ENCODE measurements at places on chromosomes 4 and X.

DNA sequence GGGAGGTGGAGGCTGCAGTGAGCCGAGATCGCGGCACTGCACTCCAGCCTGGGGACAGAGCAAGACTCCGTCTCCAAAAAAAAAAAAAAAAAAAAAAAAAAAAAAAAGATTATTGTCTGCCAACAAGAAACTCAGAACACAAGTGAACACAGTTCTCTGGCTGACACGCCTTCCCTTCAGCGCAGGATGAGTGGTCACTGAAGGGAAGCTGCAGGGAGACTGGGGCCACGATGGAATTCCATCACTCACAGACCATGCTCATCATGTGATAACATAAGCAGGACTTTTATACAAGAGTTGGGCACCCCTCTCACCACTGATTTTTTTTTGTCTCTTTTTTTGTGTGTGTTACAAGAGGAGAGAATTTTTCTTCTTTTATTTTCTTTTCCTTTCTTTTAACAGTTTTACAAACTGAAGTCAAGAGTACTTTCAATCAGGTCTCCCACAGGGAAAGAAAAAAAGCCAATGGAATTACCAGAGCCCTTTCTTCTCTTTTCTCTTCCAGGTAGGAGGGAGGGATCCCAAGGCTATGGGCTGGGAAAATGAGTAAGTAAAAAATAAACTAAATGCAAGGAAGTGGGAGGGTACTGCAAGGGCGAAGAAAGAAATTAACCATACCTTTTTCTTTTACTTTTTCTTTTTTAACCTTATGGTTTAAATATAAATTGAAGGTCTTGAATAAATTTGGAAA lies 435.6 kb downstream of the GPM6A start:
- no peak for DNase-seq

GRCh38 chr4:169615467-169616106 lies 3.2 kb upstream of the NEK1 start:
- no peak for DNase-seq

- no peak for DNase-seq
Measured at GRCh38 chr4:170750519-170750918, 660.8 kb upstream of the AADAT start.

DNA sequence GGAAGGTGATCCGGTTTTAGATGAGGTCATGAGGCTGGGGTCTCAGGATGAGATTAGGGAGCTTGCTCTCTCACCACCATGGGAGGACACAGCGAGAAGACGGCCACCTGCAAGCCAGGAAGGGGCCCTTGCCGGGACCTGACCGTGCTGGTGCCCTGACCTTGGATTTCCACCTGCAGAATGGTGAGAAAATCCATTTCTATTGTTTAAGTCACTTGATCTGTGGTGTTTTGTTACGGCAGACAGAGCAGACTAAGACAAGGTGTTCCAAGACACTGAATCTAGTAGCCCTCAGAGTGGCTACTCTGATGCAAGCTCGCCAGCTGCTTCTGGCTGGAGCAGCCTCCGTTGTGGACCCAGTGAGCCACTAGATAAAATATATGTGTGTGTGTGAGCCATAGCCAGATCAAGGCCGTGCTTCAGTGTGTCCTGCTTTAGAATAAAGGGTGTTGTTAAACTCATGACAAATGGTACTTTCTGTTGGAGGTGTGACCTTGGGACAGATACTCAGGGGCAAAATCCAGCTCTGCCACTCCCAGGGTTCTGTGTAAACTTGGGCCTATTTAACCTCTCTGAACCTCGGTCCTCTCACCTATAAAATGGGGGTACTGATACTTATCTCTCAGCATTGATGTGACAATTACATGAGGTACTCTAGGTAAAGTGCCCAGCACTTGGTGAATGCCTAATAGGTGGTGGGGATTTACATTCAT lies 67.9 kb upstream of the STX18 start:
- DNase-seq = no peak

DNA sequence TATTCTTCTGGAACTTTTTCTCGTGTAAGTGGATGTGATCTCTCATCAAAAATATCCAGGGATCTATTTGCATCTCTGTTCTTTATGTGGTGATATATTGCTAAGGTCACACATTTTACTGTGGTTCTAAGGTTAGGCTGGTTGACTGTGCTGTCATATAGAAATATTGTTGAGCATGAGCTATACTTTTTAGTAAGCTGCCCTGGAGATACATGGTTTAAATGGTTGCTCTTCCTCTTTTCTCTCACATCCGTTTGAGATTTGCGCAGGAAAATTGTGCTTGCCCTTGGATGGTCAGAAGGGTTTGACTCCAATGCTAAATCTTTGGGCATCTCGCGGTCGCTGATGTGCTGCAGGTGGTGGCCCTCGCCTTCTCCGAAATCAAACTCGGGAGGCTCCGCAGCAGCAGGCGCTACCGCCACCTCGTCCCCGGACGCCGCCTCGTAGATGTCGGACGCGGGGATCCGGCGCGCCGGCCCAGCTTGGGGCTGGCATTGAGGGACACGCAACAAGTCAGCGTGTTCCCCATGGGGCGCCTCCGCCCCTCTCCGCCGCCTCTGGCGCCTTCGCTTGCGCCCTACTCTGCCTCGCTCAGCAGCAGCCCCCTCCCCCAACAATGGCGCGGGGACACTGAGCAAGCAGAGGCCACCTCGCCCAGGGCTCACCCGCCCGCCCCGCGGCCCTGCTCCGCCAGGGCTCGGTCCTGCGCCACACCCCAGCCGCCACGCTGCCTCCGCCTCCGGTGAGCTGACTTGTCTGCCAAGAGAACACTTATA lies 154.5 kb downstream of the MSN start:
- no peak for DNase-seq

- DNase-seq = no peak
Measured at GRCh38 chr4:167020410-167020809, 213.9 kb downstream of the SPOCK3 start.

DNA sequence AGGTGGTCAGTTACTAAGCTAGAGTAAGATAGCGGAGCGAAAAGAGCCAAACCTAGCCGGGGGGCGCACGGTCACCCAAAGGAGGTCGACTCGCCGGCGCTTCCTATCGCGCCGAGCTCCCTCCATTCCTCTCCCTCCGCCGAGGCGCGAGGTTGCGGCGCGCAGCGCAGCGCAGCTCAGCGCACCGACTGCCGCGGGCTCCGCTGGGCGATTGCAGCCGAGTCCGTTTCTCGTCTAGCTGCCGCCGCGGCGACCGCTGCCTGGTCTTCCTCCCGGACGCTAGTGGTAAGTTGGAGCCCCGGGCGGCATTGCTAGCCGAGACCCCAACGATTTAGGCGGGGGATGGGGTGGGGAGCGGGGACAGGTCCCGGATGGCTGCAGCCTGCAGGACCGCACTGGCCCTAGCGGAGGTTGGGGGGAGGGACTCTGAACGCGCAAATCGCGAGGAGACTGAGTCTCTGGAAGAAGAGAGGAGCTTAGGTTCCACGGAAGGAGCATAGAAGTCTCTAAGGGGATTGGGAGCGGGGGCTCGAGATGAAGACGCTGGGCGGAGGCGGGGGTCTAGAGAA lies 573 bp downstream of the HTR2C start:
- DNase-seq = no peak

DNA sequence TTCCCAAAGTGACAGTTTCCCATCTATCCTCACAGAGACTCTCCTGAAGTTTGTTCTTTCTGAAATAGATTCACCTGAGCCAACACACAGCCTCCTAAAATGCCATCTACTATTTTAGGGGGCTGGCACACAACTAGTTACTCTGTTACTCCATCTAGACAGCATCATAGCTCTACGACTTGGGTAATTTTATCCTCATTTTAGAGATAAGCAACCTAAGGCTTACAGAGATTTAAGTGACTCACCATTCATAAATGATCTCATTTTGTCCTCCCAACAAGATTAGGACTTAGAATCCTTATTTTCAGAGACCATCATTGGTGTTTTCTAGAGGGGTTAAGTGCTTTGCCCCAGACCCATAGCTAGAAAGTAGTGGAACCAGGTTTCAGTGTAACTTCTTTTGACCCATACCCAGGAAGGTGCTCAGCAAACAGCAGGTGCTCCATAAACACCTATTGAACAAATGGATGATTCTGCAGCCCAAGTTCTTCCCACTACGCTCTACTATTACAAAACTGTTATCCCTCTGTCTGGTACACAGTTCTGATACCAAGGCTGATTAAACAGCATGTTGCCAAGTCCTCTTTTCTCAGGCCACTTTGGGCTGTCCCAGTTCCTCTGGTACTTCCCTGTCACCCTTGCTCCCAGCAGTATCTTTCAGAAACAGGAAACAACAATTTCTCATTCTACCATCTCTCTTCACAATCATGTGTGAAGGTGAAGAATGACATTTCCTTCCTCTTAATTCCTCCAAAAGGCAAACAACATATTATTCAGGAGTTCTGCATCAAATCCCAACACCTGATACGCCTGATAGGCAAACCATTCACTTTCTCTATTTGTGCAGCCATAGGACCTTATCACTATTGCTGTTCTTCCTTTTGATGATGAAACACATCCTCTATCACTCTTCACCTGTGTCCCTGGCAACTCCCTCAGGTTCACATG lies 304.7 kb upstream of the TAPT1 start:
- no peak for DNase-seq

DNA sequence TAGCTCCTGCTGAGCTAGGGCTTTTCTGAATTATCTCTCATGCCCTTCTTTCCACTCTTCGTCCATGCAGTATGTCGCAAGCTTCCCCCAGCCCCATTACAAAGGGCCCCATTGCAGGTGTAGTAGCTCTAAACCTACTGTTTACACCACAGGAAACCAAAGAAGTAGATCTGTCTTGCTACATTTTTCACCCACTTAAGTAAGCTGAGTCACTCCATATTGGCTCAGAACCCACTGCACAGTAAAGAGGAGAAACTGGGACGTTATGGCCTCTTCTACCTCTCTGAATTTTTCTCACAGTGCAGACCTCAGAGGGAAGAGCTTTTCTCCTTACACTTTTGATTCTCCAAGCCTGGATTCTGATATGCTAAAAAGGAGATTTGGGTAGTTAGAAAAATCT lies 200.2 kb downstream of the SMARCA1 start:
- DNase-seq = no peak

- no peak for DNase-seq
Measured at GRCh38 chr4:177117256-177117655, 192.4 kb upstream of the NEIL3 start.

DNA sequence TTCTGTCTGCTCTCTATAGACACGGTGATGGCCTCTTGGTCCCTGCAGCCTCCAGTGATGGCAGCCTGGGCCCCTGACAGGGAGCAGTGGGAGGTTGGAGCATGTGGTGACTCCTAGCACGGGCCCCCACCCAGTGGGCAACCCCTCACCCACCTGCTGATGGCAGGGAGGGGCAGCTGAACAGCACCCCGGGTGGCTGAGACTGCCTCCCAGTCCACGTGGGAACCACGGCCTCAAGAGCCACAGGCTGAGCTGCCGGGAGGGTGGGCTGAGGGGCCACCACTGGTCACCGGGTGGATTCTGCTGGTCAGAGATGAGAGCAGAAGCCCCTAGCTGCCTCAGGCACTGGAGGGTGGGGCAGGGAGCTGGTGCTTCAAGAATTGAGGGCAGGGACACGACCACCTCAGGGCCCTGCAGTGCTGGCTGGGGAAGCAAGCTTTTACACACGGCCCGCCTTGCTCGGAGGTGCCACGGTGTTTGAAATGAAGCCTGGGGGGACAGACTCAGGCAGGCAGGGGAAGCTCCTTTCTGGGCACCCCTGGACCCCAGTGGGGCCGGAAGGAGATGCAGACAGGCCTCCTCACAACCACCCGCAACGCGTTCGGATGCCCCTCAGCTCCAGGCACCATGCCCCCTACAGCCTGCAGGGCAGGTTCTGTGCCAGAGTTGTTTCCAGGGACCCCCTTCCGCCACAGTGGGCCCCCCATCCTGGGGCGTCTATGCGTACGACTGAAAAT lies 6.3 kb upstream of the HAUS3 start:
- peak; percentile 8 for DNase-seq

- DNase-seq = peak; percentile 44
Measured at GRCh38 chr4:77818602-77819403, at the start of gene CNOT6L. CNOT6L (minus strand) TSS chr4:77819368; CDS start chr4:77819308, 60 bp downstream.

DNA sequence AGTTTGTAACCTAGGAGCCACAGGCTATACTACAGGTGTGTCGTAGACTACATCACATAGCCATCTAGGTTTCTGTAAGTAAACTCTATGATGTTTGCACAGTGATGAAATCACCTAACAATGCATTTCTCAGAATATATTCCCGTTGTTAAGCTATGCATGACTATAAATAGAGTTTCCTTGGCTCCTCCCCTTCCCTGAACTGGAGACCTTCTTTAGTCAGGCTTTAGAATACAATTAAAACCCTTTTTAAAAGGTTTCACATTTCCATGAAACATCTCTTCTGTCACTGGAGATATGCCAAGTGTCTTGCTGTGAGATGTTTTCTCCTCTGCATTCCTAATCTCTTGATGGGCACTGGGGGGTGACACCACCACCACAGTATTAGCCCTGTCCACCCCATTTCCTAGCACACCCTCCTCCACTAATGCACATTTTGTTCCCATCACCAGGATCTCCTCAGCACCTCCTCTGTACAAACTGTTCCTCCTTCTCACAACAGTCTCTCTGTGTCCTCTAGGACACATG lies 334.6 kb upstream of the CPEB2 start:
- no peak for DNase-seq

DNA sequence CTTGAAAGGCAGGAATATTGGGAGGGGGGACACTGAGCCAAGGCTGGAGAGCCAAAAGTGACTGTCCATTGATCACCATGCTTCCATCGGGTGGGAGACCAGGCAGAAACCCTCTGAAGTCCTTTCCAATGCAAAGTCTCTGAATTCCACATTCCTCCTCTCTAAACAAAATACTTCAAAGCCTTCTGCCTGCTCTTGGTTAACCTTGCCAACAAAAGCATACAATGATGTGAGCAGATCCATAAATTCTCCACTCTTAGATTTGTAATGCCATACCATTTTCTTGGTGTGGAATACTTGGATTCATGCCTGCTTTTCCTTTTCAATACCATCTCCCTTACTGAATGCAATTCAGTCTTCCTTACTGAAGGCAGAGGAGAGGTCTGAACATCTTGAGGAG lies 74.1 kb upstream of the FAM9B start:
- DNase-seq = no peak

GRCh38 chr4:156495836-156496235 lies 475.8 kb downstream of the PDGFC start:
- DNase-seq = no peak

- DNase-seq = no peak
Measured at GRCh38 chrX:84155938-84156337, 32.1 kb downstream of the RPS6KA6 start.

Measured in omental fat pad (tissue), 4 donors.